ENCODE measurements at places on chromosomes 7 and 10. TPM values are rescaled to one million over a fixed set of nuclear protein-coding genes. Genes with fewer than 3 reads are reported as not detected.
A peak's percentile ranks its signal among the peaks of the same experiment; 100 is the strongest.

- H3K4me3 ChIP-seq, result peak overlapping the region; percentile 84
- H3K27me3 ChIP-seq, result no peaks in the 10 kb centered on the region
- DNase-seq, result no peak
- H3K4me1 ChIP-seq, result peaks cover 16% of the 10 kb centered on the region
- H3K36me3 ChIP-seq, result peaks cover 7% of the 10 kb centered on the region
Measured at GRCh38 chr10:6164271-6165095, 38.2 kb upstream of the PFKFB3 start.

- no peak overlapping the region for H3K4me3 ChIP-seq
- H3K27me3 ChIP-seq, result no peaks in the 10 kb centered on the region
- no peak for DNase-seq
- no peaks in the 10 kb centered on the region for H3K36me3 ChIP-seq
- H3K27ac ChIP-seq, result no peak overlapping the region
Measured at GRCh38 chr7:30863706-30864035, 48.0 kb upstream of the AQP1 start.

DNA sequence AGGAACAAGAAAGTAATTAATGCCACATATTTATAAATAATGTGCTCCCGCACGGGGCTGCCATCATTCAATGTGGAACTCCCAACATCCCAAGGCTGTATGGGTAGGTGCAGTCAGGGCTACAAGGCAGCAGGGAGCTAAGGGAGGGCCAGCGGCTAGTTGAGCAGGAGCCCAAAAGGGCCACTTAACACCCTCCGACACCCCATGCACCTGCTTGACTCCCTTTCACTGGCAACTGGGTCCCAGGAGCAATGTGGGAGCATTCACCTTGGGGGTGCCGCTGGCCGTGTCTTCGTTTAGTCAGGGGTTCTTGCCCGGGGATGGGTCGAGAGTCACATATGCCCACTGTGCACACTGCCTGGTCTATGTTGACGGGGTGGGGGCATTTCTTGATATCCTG, 27.9 kb downstream of the SCART1 start:
- no peak overlapping the region for H3K27ac ChIP-seq
- no peaks in the 10 kb centered on the region for H3K4me1 ChIP-seq
- H3K4me3 ChIP-seq, result no peak overlapping the region
- no peaks in the 10 kb centered on the region for H3K27me3 ChIP-seq
- no peaks in the 10 kb centered on the region for H3K36me3 ChIP-seq

GRCh38 chr7:18306696-18307095, 188.9 kb upstream of the HDAC9 start:
- peaks cover 3% of the 10 kb centered on the region for H3K36me3 ChIP-seq
- H3K27me3 ChIP-seq, result no peaks in the 10 kb centered on the region
- H3K4me3 ChIP-seq, result no peak overlapping the region
- no peak for DNase-seq

- no peak overlapping the region for H3K27ac ChIP-seq
- H3K36me3 ChIP-seq, result peaks cover 3% of the 10 kb centered on the region
- H3K4me1 ChIP-seq, result peaks cover 19% of the 10 kb centered on the region
- H3K27me3 ChIP-seq, result no peaks in the 10 kb centered on the region
Measured at GRCh38 chr7:6056616-6057015, 25.4 kb downstream of the ANKRD61 start.

- no peaks in the 10 kb centered on the region for H3K27me3 ChIP-seq
- no peak overlapping the region for H3K4me3 ChIP-seq
- H3K4me1 ChIP-seq, result no peaks in the 10 kb centered on the region
- H3K27ac ChIP-seq, result no peak overlapping the region
- no peak for DNase-seq
- H3K36me3 ChIP-seq, result no peaks in the 10 kb centered on the region
Measured at GRCh38 chr7:154859747-154860620, 142.9 kb downstream of the PAXIP1 start.

DNA sequence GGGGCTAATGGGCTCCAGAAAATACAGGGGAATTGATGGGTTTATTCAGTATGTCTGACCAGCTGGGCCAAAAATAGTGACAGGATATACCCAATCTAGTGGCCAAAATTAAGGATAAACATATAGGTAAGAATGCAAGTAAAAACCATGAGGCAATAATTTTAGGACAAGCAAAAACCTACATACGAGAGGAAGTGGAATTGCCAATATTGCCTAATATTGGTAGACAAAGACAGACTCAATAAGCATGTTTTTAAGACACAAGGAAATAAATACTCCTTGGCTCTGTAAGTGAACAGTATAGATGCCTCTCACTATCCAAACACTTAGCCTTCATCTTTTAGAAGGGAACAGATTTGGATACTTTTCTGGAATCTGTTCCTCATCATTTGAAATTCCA, 51.0 kb downstream of the ATXN7L1 start:
- no peaks in the 10 kb centered on the region for H3K36me3 ChIP-seq
- H3K27me3 ChIP-seq, result no peaks in the 10 kb centered on the region
- H3K4me3 ChIP-seq, result no peak overlapping the region
- no peak overlapping the region for H3K27ac ChIP-seq

DNA sequence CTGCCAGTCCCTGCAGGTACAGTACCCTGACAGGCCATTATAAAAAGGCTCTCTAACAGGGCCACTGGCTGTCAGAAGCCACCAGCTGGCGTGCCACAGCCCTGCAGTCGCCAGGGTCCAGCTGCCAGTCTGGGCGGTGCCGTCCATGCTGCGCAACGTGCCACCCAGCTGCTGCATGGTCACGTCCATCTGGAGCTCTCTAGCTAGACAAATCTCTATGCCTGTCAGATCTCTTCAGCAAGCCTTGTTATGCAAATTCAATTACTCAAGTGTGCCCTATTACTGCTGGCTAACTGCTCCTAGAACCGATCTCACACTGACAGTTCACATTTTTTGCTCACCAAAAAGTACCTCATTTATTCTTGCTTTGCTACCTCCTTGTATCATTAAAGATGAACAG, 75.9 kb downstream of the HIBADH start:
- H3K27ac ChIP-seq, result no peak overlapping the region
- H3K27me3 ChIP-seq, result no peaks in the 10 kb centered on the region
- peaks cover 15% of the 10 kb centered on the region for H3K4me1 ChIP-seq
- no peaks in the 10 kb centered on the region for H3K36me3 ChIP-seq
- H3K4me3 ChIP-seq, result no peak overlapping the region
- DNase-seq, result peak; percentile 56

DNA sequence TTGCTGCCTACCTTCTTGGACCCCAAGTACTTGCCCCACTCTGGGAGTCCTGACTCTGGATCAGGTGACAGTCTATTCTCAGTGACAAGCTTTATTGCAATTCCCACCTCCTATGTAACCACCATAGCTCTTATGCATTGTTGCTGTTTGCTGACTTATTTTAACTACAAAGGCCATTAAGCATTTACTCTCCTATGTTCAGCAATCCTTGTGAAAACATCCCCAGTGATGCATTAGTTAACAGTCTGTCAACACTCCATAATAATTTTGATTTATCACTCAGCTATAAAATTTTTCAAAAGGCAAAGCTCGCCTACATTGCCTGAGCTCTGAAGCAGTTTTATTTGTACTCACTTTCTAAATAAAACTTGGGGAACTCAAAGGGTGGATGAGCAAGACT, 871.8 kb upstream of the SORCS1 start:
- H3K36me3 ChIP-seq, result no peaks in the 10 kb centered on the region
- no peak overlapping the region for H3K4me3 ChIP-seq
- no peaks in the 10 kb centered on the region for H3K27me3 ChIP-seq
- no peak overlapping the region for H3K27ac ChIP-seq
- H3K4me1 ChIP-seq, result no peaks in the 10 kb centered on the region

GRCh38 chr10:103472005-103472404, 7.0 kb downstream of the CALHM3 start:
- H3K27ac ChIP-seq, result peak overlapping the region; percentile 69
- H3K4me1 ChIP-seq, result peaks cover 64% of the 10 kb centered on the region
- DNase-seq, result peak; percentile 60
- H3K27me3 ChIP-seq, result no peaks in the 10 kb centered on the region
- no peak overlapping the region for H3K4me3 ChIP-seq

DNA sequence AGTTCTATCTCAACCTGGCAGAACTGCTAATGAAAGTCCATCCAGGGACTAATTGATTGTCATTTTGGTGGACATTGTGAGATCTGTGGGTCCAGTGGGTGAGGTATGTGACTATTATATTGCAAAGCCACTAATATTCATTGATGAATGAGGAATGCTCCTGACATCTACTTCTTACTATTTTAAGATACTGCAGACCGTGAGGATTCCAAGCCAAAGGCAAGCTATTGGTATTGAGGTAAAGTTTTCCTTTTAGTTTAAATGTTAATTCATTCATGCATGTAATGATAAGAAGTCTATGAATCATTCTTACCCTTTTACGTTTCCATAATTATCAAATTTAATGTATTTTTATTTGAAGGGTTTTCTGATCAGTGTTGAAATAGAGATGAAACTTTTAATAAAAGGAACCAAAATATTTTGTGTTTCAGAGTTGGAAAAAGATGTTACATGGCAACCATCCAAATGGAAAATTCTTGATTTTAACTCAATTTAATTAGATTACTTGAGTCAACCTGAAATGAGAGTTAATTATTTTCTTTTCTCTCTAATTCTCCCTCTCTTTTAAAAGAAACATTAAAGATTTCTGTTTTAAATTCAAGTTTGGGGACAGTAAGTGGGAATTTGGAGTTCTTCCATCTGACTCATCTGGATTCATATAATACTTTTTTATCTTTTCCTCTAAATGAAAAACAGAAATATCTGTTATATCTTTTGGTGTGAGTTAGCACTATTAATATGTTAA, 39.6 kb downstream of the NUP205 start:
- no peak for DNase-seq
- H3K27me3 ChIP-seq, result no peaks in the 10 kb centered on the region
- H3K4me1 ChIP-seq, result no peaks in the 10 kb centered on the region

GRCh38 chr7:104700336-104700735, 313.7 kb upstream of the KMT2E start:
- no peaks in the 10 kb centered on the region for H3K27me3 ChIP-seq
- no peaks in the 10 kb centered on the region for H3K4me1 ChIP-seq
- no peak overlapping the region for H3K4me3 ChIP-seq
- no peak overlapping the region for H3K27ac ChIP-seq

GRCh38 chr7:21076574-21076973, 289.9 kb upstream of the SP8 start:
- no peak overlapping the region for H3K27ac ChIP-seq
- H3K4me3 ChIP-seq, result no peak overlapping the region
- no peaks in the 10 kb centered on the region for H3K36me3 ChIP-seq
- H3K27me3 ChIP-seq, result no peaks in the 10 kb centered on the region

DNA sequence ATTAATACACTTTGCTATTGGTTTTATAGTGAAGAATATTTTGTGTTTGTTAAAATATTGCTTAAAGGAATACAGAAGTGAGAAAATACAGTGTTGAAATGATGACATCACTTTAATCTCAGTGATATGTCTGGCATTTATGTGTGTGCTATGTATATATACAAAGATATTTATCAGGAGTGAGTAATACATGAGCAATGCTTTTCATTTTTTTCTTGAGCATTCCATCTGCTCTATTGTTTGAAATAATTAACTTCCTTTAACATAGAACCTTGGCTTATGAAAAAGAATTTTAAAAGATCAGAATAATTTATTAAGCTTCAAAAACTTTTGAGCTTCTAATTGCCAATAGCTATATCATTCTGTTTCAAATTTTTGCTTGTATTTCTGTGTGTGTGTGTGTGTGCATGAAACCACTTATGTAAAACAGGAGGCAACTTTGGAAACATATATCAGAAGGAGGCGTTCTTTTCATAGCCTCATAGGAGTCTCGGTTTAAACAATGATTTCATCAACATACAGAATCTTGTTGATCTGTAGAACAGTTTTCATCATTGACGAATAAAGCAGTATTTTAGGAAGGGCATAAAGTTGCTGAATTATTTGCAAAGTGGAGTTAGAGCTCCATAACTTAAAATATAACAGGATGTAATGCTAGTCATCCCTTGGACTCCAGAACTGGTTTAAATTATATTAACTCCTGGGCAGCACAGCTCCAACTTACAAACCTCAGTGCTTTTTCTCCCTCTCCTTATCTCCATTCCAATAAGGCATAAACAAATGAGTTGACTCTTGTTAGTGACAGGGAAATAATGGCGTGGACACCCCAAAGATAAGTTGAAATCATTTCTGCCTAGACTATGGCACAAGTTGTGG, 228.4 kb upstream of the DGKB start:
- no peaks in the 10 kb centered on the region for H3K36me3 ChIP-seq
- H3K27me3 ChIP-seq, result no peaks in the 10 kb centered on the region
- no peak for DNase-seq
- H3K4me1 ChIP-seq, result no peaks in the 10 kb centered on the region
- H3K27ac ChIP-seq, result no peak overlapping the region
- no peak overlapping the region for H3K4me3 ChIP-seq

DNA sequence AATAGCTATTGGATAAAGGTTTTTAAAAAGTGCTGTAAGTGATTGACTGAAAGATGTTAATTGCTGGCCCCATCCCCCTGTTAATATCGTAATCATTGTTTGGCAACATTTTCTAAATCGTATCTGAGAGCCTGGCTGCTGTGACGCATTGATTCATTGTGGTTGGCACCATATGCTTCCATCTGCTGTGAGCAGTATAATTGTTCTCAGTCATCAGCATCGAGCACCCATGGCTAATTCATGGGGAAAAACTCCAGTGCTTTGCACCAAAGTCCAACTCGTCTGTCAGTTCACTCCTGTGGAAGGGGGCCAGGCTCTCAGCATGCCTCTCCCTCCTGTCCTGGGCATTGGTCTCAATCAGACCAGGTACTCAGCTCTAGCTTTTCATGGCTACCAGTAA, 205.2 kb downstream of the STK31 start:
- no peak overlapping the region for H3K4me3 ChIP-seq
- no peak overlapping the region for H3K27ac ChIP-seq
- H3K4me1 ChIP-seq, result no peaks in the 10 kb centered on the region
- no peaks in the 10 kb centered on the region for H3K27me3 ChIP-seq
- no peaks in the 10 kb centered on the region for H3K36me3 ChIP-seq
- DNase-seq, result no peak

GRCh38 chr7:127536394-127536691, 49.1 kb downstream of the GCC1 start:
- DNase-seq, result no peak
- no peaks in the 10 kb centered on the region for H3K36me3 ChIP-seq
- no peak overlapping the region for H3K4me3 ChIP-seq
- no peak overlapping the region for H3K27ac ChIP-seq

- no peak for DNase-seq
- no peak overlapping the region for H3K4me3 ChIP-seq
- H3K27ac ChIP-seq, result no peak overlapping the region
- H3K4me1 ChIP-seq, result no peaks in the 10 kb centered on the region
- no peaks in the 10 kb centered on the region for H3K27me3 ChIP-seq
Measured at GRCh38 chr10:28120043-28120749, 121.3 kb upstream of the ODAD2 start.

The PCLO gene
- 0.32 TPM for total RNA-seq

The HMX3 gene
- not detected for total RNA-seq

The RET gene
- 0.36 TPM for total RNA-seq

The TRIM8 gene
- 85.7 TPM for total RNA-seq

The GHRHR gene
- total RNA-seq, result not detected

The CAV2 gene
- total RNA-seq, result not detected

The SPDYE6 gene
- total RNA-seq, result not detected

All from B cell (primary cell).